Activated naive CD4-positive, alpha-beta T cell (primary cell): ENCODE measurements at places on chromosomes 2 and 18.

DNA sequence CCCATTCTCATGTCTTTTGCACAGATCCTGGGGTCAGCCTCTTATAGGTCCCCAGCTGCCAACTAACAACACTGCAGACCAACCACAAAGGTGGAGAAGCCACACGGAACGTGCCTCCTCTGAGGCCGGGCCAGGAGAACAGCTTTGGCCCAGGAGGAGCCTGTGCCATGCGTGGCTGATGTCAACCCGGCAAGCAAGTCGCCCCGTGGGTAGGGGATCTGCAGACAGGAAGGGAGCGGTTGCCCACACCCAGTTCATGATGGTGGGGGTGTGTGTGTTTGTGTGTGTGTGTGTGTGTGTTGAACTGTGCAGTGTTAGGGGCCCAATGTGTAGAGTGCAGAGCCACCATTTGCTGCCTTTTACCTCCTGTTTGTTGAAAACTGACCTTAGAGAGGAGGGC lies 2.4 kb upstream of the CLEC4F start:
- no peak for DNase-seq

DNA sequence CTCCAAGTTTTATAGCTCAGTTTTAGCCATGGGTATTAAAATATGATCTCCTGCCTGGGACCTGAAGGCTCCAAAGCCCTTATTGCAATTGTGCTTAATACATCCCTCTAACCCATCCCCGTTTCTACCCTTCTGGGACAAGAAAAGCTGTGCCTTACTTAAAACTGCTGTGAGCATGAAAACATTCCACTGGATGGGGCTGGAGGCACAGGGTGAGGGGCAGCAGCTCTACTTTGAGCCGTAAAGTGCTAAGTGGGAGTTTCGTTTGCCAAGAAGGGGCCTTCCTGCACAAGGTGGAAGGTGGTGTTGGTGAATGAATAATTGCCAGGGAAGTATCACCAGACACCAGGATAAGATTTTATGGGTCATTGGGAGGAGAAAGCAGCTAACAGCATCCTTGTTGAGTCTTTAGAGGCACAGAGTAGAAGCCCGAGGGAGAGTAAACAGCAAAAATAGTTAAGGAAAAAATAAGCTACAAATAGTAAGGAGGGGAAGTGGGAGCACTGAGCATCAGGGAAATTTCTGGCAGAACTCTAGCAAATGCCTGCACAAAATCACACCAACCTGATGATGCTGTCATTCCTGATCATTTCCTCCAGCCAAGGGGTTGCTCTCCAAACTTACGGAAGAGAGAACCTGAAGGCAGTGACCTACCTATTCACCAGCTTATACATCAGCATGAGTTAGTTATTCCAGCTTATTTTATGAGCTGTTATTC lies 218.4 kb downstream of the MREG start:
- no peak for DNase-seq

- no peak for DNase-seq
These were observed 159.7 kb upstream of the CCDC195 start for GRCh38 chr2:224875841-224876240.

GRCh38 chr2:183078163-183078463 lies 434 bp upstream of the DUSP19 start:
- no peak for DNase-seq

DNA sequence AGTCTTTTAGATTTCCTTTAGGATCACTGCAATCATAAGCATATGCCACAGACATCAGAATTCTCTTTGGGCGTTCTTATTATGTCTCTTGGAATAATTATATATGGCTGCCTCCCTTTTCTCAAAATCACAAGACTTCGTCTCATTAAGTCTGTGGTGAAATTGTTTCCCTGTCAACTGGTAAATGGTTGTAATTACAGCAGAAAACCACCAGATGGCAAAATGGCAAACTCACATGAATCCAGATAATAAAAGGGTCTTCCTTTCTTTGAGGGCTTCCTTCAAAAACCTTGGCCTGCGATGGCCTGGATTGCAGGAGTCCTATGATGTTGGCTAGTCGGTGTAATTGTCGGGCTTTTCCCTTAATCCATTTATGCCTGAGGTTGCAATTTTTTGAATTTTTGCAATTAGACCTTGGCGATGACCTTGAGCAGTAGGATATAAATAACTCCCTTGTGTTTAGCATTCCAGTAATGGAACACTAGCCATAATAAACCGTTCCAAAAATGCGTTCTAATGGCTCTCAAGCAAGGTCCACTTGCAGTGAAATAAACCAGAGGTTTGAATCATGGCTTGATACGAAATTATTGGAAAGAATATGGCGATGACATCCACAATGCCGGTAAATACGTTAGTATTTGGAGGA lies 656.4 kb downstream of the MBD2 start:
- no peak for DNase-seq

DNA sequence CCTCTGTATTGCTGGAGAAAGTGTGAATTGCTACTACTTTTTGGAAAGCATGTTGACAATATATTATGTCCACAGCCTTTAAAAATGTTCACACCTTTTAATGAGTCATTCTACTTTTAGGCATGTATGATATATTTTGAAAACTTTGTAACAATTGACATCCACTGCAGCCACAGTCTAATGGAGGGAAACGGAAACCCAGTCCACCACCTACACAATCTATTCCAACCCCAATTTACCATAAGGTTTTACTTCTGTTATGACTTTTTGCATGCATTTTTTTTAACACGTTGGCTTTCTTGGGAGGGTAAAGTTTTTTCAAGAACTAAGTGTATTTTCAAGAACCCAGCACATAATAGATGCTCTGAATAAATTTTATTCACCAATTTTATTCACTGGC lies 38.5 kb upstream of the ATP8B1 start:
- no peak for DNase-seq

DNA sequence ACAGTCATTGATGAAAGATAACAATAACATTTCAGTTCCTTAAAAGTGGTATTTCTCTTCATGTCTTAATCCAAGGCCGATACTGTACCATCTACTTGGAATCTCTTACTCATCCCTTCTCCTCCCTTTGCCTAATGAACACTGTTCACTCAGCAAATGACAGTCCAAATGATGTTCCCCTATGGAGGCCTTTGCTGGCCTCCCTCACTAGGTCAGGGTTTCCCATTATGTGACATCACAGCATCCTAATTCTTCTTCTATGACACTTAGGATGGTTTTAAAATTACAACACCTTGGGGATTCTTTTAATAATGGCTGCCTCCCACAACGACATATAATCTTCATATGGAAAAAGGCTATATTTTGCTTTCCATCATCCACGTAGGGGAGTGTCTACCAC lies 747.7 kb downstream of the NRXN1 start:
- DNase-seq, result no peak

GRCh38 chr2:233940376-233941276 lies 23.5 kb downstream of the TRPM8 start:
- DNase-seq, result no peak

GRCh38 chr2:187266147-187266546 lies 181.9 kb downstream of the CALCRL start:
- DNase-seq, result no peak

DNA sequence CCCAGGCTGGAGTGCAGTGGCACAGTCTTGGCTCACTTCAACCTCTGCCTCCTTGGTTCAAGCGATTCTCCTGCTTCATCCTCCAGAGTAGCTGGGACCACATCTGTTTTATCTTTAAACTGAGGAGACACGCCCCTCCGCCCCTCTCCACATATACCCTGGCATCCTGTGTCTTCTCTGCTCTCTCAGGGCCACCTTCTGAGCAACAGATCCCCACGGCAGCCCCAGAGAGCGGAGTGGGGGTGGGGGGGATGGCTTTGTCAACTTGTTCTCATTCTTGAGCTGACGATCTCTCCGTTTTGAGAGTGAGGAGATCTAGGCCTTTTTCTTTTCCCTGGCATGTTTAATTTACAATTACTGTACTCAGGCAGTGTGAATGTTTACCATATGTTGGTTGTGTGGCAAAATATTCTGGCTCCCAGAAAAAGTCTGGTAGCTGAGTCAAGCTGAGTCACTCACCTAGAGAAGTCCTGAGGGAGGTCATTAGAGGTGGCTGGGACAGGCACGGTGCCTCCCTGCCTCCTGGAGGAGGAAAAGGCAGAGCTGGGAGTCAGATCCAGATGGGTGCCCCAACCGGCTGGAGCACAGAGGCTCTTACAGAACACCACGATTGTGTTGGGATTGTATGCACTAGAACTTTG lies 19.5 kb upstream of the ID2 start:
- DNase-seq, result no peak

DNA sequence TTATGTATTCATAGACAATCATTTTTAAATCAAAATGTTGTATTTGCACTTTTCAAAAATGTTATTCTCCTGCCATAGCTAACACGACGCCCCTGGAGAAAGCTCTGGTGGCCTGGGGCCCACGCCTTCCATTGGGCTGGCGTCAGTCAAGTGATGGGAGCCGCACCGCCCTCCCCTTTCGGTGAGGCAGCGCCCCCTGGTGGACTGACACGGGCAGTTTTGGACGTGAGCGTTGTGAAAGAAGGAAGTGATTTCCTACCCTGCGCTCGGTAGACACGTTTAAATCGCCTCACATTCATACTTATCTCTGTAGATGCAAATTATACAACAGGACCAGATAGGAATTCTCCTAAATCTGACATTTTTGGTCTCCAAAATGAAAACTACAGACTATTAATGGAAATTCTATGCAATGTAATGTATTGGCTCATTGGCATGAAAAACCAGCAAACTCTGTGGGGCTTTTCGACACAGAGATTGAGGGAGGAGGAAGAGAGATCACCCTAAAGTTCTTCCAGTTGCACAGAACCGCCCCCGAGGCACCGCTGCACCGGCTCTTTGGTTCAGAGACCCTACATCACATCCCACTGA lies 326.2 kb upstream of the SOX11 start:
- DNase-seq, result no peak

DNA sequence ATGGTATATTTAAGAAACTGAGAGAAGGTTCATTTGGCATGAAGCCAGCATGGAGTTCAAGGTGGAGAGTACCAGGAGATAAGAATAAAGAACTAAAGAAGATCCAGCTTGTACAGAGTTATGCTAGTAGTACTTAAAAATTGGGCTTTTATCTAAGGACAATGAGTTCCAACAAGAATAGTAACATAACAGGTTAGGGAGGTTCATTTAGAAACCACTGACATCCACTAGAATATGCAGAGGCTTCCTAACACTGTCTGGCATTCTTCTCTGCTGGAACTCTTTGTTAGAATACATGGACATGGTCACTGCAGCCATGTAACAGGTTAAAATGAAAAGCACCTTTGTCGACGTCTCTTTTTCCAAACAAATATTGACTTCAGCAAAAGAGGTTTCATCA lies 42.6 kb upstream of the DSC1 start:
- no peak for DNase-seq

GRCh38 chr2:216044883-216045486 lies 31.6 kb upstream of the MREG start:
- no peak for DNase-seq

- DNase-seq, result no peak
These were observed 751.3 kb upstream of the POU3F3 start for GRCh38 chr2:104102615-104103014.

DNA sequence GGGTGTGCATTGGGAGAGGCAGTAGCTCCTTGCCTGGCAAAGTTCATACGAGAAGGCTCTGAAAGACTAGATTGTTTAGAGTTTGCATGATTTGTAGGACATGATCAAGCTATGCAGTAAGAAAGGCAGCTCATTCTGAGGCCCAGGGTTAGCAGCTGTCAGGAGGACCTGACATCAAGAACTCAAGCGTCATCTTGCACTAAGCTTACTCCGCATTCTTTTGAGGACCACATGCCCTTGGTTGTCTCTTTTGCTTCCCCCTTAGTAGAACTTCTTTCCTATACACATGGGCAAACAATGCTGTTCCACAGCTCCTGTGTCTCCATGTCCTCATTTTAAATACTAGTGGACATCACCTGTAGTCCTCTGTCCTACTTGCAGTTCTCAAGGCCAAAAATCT lies 14.0 kb downstream of the ZNF532 start:
- DNase-seq, result no peak

DNA sequence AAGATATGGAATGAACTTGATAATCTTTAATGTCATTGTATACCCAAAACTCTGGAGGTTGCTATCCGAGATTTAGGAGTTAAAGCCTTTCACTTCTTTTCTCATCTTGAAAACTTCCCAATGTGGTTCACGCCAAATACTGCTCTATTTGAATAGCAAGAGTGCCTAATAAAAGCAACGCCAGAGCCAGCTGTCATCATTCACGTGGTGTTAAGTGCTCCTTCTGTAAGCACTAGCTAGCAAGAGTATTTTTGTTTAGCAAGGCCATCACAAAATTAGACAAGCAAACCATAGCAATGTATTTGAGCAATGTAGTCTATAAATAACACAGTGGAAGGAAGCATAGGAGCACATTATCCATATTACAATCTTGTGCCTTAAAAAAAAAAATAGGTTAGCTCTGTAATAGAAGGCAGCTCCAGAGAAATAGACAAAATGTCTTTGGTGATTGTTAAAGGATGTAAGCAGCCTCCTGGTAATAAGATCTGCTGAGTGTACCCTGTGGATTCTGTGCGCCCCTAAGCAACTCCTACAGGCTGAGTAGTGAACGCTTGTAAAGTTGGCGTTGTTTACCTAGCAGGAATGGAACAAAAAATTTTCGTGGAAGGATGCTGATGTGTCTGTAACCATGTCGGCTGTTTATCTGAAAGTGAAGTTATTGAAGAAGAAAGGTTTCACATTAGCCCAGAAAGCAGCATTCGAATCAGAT lies 518.0 kb downstream of the CNTNAP5 start:
- DNase-seq, result no peak

GRCh38 chr2:18349421-18349820 lies 211.0 kb downstream of the RDH14 start:
- no peak for DNase-seq

- no peak for DNase-seq
These were observed 608.9 kb downstream of the SUCLG1 start for GRCh38 chr2:83850071-83850725.

DNA sequence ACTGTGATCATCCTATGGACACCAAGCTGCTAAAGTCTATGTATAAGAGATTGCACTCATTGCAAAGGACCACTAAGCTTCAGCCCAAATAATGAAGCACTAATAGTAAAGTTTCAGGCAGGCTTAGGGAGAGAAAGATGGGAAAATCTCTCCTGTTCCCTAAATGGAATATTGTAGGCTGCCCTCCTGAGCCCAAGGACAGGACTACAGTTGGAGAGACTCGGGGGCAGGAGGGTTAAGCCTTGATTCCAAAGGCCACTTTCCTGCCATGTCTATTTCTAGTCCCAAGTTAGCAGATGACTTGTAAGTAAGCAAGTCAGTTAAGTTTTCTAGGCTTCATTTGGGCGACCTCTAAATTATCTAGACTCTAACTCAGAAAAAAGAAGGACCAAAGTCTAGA lies 9.0 kb downstream of the TMEM247 start:
- no peak for DNase-seq

- no peak for DNase-seq
These were observed 164.2 kb downstream of the ANTXR1 start for GRCh38 chr2:69177063-69177771.

DNA sequence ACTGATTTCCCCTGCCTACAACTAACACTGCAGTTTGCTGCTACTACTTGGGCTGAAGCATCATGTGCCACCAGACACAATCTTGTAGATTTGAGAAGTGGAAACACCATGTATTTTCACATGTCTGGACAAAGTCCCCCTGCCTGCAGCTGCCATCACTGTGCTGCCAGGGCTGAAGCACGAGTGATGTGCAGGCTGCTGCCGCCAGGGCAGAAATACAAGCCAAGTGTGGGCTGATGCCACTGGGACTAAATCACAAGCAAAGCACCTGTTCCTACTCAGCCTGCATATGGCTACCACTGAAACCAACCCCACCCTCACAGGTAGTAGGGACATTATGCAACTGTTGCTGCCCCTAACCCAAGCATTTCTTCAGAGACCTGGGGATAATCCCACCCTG lies 179.5 kb upstream of the SLC35G4 start:
- no peak for DNase-seq

- DNase-seq, result no peak
These were observed 10.8 kb downstream of the GALNT1 start for GRCh38 chr18:35592298-35592697.

GRCh38 chr2:23430263-23430662 lies 45.3 kb downstream of the KLHL29 start:
- DNase-seq, result no peak
